Left lobe of liver (tissue), 2 donors: ENCODE measurements at places on chromosomes 2 and 18. TPM values are rescaled to one million over a fixed set of nuclear protein-coding genes. Genes with fewer than 3 reads are reported as not detected.

Gene MORN2
- 4.6 TPM for total RNA-seq

DNA sequence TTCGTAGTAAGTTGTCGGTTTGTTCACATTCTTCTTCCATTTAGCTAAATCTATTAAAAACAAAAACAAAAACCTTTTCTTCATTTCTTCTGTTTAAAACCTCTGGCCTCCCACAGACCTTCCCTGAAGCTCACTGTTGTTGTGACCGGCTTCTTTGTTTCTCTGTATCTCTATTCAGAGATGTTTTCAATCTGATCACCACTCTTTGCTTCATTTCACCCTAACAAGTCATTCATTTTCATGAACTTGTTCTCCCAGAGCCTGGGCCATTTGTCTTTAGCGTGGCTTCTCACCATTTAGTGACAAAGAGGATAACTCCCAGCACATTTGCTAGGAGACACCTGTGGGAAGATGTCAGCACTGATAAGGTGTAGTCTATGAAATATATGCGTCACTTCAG is 794.2 kb downstream of the ERBB4 start:
- DNase-seq, result no peak

DNA sequence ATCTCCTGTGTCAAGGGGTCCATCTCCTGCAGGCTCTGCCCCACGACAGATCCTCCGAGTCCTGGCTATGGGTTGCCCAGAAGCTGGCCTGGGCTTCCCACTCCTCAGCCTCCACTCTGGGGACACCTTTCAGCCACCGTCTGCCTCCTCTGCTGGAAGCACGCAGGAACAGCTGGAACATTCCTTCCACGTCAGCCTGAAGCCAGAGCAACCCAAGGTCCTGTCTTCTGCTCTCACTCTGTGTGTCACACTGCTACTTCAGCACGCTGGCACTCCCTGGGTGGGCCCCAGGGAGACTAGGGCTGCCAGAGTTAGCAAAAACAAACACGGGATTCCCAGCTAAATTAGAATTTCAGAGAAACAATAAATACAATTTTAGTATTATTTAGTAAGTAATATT is 148.8 kb downstream of the HRH4 start:
- no peak for DNase-seq

DNA sequence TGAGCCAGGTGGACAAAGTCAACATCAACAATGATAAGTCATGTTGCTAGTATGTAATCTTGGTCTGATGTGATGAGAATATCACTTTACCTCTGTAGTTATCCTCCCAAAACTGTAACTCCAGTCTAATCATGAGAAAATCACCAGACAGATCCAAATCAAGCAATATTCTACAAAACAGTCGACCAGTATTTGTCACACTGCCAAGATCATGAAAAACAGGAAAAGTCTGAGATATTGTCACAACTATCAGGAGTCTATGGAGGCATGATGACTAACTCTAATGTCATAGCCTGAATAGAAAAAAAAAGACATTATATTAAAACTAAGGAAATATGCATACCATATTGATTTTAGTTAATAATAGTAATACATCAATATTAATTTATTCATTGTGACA is 1883.3 kb upstream of the CELF4 start:
- DNase-seq, result no peak

DNA sequence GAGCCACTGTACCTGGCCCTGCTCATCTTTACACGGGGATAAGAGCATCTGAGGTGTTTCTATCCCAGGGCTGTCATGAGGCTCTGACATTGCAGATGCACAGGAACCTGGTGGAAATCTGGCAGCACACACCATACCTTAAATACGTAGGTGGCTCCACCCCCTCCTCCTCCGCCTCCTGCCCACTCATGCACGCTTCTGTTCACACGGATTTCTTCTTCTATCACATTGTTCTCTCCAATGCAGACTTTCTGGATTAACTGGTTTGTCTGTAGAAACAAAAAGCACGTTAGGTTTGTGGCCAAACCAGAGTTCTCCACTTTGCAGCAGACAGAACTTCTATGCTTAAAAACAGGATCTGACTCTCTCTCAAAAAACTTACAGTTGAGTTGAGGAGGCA is 118.2 kb downstream of the CLIP4 start:
- DNase-seq, result no peak

DNA sequence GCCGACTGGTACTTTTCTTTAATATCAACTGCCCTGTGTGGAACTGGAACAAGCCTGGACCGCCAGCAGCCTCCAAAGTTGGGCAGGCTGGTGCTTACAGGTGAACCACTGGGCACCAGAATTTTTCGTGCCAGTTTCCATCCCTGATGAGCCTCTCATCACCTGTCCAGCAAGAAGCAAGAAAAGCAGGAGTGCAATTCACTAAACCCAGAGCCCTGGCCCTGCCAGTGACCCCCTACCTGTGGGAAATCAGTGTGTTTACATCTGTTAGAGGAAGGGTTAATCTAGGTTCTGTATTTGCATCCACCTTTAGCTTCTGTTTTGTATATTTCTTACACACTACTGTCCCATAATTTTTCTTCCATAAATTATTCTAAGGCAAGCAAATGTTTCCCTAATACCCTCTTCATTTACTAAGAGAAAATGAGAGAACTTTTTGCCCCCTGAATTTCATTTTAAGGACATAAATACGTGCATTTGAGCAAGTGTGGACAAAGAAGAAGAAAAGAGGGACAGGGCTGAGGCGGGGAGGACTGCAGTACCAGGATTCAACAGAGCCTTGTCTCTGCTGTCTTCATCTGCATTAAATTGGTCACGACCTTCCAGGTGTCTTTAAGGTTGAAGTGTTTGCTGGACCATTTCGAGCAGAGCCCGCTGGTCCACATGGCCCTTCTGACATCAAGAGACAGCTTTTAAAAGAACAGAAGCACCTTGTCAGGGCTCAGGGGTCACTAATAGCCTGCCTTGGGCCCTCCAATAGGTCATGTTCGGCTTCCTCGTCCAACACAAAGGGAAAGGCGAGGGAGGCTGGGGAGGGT is 763.1 kb downstream of the BCL11A start:
- DNase-seq, result no peak
